ENCODE measurements at places on chromosomes 6 and 20.

- no peak for DNase-seq
Measured at GRCh38 chr20:46970937-46971630, 76.4 kb downstream of the EYA2 start.

- no peak for DNase-seq
Measured at GRCh38 chr6:113347436-113347835, 509.7 kb upstream of the MARCKS start.

GRCh38 chr6:155693573-155694418 is 238.2 kb upstream of the NOX3 start:
- no peak for DNase-seq

GRCh38 chr6:135145063-135145800 is 35.9 kb upstream of the MYB start:
- DNase-seq: no peak

DNA sequence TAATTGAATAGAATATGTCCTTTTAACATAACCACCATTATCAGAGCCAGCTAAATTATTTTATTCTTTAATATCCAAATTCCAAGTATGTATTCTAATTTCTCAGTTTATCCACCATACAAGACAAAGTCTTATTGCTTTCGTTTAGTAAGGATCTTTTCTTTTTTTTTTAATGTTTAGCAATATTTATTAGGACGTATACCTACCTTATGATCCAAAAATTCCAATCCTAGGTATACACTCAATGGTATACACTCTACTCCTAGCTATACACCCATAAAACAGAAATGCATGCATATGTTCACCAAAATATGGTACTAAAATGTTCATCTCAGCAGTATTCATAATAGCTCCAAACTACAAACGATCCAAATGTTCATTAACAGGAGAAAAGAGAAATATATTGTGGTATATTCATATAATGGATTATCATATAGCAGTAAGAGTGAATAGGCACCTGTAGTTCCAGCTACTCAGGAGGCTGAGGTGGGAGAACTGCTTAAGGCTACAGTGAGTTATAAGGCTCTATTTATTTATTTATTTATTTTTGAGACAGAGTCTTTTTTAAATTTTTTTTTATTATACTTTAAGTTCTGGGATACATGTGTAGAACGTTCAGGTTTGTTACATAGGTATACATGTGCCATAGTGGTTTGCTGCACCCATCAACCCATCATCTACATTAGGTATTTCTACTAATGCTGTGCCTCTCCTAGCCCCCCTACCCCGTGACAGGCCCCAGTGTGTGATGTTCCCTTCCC is 17.3 kb downstream of the TNFAIP3 start:
- DNase-seq: no peak

DNA sequence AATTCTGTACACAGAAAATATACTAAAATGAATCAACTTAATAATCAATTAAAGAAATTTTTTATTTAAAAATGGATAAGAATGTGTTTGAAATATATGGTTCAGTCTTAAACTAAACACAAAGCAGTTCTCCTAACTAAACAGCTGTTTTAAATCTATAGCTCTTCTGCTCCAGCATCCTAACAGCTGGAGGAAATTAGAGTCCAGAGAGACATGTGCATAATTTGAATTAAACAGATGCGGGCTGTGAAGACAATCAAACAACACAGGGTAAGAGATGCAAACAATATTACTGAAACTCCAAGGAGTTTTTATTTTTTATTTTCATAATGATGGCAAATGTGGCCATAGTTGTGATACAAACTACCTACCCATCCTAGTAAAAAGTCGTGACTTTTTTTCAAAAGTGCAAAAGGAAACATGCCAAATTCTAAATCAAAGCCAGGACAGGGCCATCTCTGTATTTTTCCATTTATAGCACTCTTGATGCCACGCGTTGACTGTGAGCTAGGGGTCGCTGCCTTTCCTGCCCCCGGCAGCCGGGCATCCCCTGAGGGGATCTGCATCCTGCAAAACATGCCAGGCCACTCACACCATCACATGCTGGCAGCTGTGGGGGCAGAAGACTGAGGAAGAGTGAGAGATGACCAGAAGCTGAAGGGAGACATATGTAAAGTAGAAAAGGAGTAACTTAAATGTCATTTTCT is 310.6 kb downstream of the PRKN start:
- no peak for DNase-seq

DNA sequence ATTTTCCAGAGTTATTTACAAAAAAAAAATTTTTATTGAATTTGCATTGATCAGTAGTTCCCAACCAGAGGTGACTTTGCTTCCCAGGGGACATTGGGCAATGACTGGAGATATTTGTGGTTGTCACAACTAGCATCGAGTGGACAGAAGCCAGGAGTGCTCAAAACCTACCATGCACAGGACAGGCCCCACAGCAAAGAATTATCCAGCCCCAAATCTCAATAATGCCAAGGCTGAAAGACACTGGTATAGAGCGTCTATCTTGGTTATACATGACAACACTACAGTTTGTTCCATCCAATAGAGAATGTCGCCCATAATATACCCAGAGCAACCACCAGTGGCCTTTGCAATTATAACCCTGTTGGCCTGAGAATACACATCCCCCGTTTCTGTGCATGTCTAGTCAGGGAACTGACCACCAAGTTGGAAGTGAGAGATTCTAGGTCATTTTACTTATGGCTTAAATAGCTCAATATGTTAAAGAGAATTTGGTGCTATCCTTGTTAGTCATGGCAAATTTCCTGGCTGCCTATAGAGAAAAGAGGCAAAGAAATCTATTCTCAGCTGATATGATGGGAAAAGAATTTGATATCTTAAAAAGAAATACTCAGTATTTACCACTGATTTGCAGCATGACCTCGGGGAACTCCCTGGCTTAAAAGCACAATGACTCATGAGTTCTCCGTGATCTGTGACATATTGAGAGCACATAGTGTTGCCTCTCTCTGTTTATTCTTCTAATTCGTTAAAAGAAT is 76.0 kb upstream of the ADTRP start:
- DNase-seq: no peak

DNA sequence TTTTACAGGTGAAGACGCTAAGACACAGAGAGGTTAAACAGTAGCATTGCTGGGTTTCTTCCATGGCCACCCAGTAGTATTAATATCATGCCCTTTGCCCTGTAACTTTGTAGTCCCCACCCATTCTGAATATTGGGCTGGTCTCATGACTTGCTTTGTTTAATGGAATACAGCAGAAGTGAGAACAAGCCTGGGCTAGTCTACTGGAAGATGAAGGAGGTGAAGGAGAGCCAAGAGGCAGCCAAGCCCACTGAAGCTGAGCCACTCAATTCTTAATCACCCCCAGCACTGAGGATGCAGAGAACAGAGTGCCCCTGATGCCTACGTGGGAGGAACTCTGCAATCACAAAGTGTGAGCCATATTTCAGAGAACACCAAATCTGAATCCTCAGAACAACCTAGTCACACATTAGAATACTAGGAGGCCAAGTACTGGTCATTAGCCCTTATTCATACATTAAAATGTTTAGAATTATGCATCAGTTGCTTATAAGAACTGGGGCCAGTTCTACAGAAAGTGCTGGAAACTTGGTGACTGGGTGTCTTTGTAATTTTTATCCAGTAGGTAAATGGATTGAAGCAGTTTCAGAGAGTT is 270.1 kb upstream of the PRND start:
- DNase-seq: no peak

DNA sequence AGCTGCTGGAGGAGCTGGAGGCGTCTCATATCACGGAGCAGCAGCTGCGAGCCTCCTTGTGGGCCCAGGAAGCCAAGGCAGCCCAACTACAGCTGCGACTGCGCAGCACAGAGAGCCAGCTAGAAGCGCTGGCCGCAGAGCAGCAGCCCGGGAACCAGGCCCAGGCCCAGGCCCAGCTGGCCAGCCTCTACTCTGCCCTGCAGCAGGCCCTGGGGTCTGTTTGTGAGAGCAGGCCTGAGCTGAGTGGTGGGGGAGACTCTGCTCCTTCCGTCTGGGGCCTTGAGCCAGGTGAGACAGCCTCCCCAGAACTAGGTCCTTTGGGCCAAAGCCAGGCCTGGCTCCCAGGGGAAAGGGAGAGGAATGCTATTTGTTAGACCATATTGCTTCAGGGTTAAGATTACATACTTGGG is 31.7 kb downstream of the C20orf173 start:
- no peak for DNase-seq

DNA sequence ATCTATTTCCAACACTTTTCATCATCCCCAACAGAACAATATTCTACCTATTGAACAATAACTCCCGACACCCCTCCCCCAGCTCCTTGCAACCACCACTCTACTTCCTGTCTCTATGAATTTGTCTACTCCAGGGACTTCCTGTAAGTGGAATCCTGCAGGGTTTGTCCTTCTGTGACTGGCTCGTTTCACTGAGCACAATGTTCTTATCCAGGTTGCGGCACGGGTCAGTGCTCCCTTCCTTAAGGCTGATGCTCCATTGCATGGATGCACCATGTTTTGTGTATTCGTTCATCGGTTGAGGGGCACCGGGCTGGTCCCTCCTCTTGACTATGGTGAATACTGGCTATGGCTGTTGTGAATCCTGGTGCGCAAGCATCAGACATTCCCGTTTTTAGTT is 163.2 kb downstream of the TBXT start:
- no peak for DNase-seq

DNA sequence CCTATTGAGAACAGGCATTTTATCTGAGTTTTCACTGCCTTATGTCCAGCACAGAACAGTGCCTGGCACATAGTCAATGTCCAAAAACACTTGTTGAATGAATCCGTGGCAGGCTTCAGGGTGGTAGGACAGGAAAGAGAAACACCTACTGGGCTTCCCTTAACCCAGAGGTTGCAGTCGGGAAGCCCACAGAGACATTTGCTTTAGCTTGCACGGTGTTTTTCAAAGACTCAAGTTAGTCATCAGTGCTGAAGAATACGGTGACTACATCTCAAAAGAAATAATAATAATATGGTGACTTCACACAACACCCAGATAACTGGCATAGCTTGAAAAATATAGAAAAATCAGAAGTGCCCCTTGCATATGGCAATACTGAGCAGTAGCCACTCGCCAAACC is 160.4 kb downstream of the CD83 start:
- no peak for DNase-seq

- DNase-seq: no peak
Measured at GRCh38 chr6:166266336-166266735, 41.9 kb downstream of the PRR18 start.

- no peak for DNase-seq
Measured at GRCh38 chr6:11667876-11668275, 110.7 kb downstream of the ADTRP start.

- no peak for DNase-seq
Measured at GRCh38 chr6:65627015-65627414, 80.0 kb downstream of the EYS start.

GRCh38 chr6:161438430-161439030 is 164.7 kb upstream of the AGPAT4 start:
- no peak for DNase-seq

DNA sequence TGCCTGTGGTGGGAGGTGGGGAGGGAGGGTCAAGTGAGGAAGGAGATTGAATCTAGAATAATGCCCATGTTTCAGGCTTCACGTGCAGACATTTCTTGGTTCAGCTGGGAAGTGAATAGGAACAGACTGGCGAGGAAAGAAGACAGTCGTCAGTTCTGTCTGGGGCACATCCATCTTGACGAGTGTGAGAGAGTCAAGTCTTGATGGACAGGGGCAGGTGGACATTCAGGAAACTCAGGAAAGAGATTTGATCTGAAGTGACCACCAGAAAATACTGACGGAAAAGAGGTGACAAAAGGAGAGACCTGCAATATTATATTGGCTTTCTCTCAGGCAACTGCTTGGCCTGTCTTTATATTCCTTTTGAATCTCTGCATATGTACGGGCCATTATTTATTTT is 68.6 kb downstream of the ESR1 start:
- no peak for DNase-seq

DNA sequence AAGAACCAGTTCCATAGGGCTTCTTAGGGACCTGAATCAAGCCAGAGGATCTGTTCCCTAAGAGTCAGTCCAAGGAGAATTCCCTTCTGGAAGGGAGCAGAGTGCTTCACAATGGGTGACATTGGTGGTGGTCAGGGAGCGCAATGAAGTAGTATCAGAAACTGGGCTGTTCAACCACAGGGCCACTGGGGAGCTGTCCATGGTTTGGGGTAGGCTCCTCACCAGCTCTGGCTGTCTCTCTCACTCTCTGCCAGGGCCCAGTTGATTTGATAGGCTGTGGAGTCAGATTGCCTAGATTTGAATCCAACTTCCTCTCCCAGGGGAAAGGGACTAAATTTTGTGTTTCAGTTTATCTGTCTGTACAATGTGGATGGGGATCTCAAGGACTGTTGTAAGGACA is 36.7 kb upstream of the CHD6 start:
- DNase-seq: no peak

GRCh38 chr6:34249469-34250261 is 859 bp upstream of the SMIM29 start:
- no peak for DNase-seq

GRCh38 chr6:90534337-90535025 is 52.4 kb downstream of the MAP3K7 start:
- DNase-seq: no peak

DNA sequence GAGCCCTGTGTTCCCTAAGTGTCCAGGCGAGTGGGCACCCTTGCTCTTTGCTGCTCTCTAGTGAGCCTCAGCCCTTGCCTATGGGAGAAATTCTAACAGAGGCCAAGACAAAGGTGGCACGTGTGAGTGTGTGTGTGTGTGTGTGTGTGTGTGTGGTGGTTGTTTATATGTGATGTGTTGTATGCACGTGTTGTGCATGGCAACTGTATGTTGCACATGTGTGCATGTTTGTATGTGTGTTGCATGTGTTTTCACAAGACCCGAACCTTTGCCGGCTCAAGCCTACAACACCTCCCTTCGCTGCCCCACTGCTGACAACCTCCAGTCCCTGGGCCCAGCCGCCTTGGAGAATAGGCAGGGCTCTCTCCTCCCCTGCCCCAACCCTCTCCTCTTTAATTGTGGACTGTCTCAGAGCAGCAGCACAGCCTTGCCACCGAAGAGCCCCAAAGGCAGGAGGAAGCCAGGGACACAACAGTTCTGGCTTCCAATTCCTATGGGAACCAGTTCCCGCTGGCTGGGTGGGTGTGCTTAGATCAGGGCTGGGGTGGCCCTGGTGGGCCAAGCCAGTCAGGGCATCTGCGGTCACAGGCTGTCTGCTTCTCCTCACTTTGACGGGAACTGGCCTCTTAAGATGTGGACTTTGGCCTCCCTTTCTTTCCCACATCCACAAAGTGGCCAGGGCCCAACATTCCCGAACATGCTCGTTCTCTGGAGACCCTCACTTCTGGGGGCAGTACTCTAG is 2.7 kb downstream of the KCNK16 start:
- DNase-seq: no peak

GRCh38 chr6:137967689-137968454 is 100.8 kb downstream of the TNFAIP3 start:
- no peak for DNase-seq

- DNase-seq: no peak
Measured at GRCh38 chr20:3901028-3901705, 12.0 kb downstream of the PANK2 start.

Data from stimulated activated CD4-positive, alpha-beta T cell treated with anti-CD3 and anti-CD28 coated beads, Interleukin-1b, Interleukin-23, amount 100 ng/mL, for 1 hour (primary cell).